ENCODE measurements at places on chromosomes 3 and 15.

GRCh38 chr3:159907828-159908227 lies 80.8 kb upstream of the IL12A start:
- DNase-seq = no peak

GRCh38 chr3:137099364-137100219 lies 141.8 kb downstream of the IL20RB start:
- DNase-seq = no peak

DNA sequence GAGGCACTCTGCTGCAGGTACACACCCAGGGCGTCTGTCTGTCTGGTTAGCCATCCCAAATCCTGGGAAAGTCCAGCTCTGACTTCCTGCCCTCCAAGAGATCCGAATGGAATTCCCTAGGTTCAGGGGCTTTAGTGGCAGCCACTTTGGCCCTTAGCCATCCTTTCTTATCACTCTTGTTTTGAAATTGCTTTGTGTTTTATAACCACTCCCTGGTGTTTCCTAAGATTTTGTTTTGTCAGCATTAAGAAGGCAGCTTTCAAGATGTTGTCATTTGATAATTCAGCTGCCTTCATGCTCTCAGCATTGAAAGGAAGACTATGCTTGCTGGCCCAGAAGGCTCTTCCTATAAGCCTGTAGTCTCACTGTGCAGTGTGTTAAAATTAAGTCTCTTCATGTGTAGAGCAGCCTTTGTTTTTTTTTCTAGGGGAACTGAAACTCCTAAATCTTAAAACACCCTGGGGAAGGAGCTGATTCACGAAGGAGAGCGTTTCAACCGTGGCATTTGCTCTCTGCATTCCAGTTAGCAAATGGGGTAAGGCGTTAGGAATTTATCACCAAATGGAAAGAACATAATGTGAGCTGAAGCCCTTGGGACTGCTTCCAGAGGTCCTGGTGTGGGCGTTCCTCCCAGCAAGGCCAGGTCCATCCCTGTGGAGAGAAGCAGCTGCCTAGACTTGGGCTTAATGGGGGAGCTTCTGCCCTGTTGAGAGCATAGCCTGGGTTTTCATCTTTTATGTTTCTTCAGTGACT lies 14.2 kb upstream of the CLEC3B start:
- no peak for DNase-seq

- no peak for DNase-seq
Measured at GRCh38 chr3:88061746-88062145, 2.7 kb downstream of the ZNF654 start.

DNA sequence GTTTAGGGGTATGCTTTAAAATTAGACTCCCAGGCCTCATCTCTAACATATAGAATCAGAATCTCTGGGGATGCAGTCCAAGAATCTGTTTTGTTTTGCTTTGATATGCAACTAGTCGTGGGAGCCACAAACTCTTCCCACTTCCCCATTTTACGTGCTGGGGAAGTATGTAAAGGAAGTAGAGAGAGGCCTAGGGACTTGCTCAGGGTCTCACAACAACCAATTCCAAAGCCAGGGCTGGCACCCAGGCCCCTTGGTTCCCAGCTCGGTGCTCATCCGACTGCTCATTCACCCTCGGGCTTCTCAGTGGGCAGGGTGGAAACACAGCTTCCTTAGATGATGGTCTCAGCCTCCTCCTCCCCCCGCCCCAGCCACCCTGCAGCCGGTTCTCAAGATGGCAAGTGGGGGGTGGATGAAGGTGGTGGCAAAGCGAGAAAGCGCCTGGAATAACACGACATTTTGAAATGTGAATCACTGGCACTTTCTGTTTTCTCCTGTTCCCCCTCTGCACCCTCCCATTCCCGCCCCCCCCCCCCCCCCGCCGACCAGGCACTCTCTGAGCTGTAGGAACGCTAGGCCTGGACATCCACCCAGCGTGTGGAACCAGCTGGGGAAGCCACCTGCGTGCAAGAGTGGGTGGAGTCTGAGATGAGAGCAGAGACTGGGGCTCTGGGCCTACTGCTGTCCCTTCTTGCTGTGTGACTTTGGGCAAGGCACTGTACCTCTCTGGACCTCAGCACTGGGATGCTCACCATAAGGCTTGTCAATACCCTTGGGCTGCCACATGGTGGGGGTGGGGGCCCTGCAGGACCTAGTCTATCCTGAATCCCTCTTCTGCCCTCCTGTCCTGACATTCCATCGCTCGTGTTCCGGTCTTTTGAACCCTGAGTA lies 214.5 kb downstream of the RPLP1 start:
- no peak for DNase-seq
